Stimulated activated CD4-positive, alpha-beta T cell treated with anti-CD3 and anti-CD28 coated beads, Interleukin-2, amount 100 ng/mL, for 4 hours (primary cell): ENCODE measurements at places on chromosomes 2 and 18.

GRCh38 chr2:18345848-18346247 lies 214.6 kb downstream of the RDH14 start:
- no peak for DNase-seq

DNA sequence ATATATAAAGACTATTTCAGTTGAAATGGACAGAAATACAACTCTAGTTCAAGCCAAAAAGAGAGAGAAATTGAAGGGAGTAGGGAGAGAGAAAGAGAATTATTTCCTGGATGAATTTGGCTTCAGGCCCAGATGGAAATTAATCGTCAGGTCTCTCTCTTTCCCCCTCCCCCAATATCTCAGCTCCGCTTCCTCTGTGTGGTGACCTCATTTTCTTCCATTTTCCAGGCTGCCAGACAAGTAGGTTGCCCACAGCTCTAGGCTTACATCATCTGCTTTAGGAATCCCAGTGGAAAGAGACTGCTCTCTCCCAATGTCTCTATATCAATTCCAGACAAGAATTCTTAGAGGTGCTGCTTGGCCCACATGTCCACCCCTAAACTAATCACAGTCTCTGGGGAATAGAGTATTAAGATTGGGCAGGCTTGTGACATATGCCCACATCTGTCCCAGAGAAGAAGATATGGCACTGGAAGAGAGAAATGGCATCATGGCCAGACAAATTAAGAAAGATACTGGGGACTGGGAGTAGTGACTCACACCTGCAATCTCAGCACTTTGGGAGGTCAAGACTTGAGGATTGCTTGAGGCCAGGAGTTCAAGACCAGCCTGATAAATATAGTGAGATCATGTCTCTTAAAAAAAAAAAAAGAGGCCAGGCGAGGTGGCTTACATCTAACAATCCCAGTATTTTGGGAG lies 37.2 kb upstream of the CFAP36 start:
- no peak for DNase-seq

GRCh38 chr2:191629001-191629453 lies 48.9 kb upstream of the NABP1 start:
- no peak for DNase-seq

DNA sequence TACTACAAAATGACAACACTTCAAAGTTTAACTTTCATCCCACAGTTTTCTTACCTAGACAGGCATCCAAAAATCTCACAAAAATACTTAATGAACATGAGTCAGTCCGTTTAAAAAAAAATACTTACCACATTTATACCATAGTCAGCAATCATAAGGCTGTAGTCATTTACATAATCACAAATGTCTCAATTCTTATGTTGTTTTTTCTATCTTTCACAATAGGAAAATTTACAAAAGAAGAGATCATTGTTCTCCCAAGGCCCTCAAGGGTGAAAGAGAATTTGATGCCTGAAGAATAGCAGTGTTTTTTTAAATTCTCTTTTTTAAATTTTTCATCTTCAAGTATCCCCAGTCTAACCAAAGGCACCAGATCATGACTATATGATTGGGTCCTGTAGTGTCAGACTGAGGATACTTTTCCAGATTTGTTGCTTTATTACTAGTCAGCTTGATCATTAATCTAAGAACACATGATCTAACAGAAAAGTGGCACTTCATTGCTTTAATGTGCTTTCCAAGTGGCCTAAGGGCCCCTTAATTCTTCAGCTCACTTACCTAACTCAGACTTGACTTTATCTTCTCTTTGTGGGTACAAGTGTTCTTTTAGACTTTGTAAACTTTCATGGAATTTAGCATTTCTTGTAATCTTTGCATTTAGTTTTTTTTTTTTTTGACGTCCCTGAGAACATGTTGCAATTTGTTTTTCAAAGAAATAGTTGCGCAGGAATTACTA lies 4.7 kb downstream of the SCYGR5 start:
- no peak for DNase-seq

DNA sequence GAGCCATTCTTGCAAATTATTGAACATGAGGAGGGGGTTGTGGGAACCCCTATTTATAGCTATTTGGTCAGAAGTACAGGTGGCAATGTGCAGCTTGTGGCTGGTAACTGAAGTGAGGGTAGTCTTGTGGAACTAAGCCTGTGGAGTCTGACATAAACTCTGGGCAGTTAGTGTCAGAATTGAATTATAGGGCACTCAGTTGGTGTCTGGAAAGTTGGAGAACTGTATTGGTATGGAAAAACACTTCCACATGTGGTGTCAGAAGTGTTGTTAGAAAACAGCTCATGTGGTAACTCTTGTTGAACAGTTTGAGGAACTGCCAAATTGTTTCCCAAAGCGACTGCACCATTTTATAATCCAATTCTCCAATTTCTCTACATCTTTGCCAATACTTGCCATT lies 7.5 kb downstream of the RALBP1 start:
- DNase-seq, result no peak

- no peak for DNase-seq
Measured at GRCh38 chr2:47225061-47225783, 70.1 kb upstream of the STPG4 start.

GRCh38 chr2:46509804-46510203 lies 30.4 kb downstream of the TMEM247 start:
- no peak for DNase-seq

GRCh38 chr18:32139835-32140283 lies 48.2 kb downstream of the RNF138 start:
- DNase-seq, result no peak

GRCh38 chr18:3183103-3183717 lies 36.6 kb downstream of the MYOM1 start:
- no peak for DNase-seq

DNA sequence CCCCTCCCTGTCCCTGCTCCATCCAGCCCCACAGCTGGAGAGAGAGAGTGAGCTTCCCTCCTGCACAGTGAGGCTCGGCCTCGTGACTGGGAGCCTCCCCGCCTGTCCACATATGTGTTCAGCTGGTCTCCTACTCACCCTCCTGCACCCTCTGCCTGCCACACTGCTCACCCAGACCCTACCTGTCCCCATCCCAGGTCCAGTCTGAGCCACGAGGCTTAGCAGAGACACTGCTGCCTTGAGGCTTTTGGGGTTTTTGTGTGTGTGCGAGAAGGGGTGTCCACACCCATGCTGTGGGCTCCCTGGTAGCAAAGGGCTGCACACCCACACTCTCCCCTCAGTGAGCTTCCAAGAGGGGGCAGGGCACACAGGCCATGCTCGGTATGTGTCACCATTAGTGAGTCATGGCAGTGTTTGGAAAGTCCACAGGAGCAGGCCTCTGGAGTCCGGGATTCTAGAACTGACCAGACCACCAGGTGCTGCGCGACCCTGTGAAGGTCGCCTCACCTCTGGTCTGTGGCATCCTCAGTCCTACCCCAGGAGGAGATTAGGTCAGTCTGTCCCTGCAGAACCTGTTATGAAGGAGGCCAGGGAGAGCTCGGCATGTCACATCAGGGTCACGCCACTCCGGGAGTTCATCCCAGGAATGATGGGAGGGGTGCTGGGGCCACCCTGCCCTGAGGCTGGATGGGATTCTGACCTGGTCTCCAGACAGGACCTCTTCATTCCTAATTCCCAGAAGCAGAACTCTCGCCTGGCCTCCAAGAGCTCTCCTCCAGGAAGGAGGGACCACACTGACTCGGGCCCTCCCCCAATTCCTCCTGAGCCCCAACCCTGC lies 39.9 kb upstream of the SMAD7 start:
- no peak for DNase-seq

GRCh38 chr2:182666674-182667314 lies 49.3 kb upstream of the DNAJC10 start:
- no peak for DNase-seq

DNA sequence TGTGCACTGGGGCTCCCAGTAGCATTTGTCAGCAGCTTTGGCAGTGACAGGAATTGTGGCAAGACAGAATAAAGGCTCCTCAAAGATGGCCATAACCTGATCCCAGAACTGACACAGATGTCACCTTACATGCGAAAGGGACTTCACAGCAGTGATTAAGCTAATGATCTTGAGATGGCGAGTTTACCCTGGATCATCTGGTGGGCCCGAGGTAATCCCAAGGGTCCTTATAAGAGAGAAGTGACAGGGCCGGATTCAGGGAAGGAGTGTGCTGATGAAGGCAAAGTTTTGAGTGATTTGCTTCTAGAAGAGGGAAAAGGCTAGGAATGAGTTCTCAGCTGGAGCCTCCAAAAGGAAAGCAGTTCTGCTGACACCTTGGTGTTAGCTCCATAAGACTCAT lies 333.9 kb downstream of the LPIN1 start:
- no peak for DNase-seq

GRCh38 chr18:74589811-74590210 lies 7.9 kb upstream of the ZNF407 start:
- no peak for DNase-seq

DNA sequence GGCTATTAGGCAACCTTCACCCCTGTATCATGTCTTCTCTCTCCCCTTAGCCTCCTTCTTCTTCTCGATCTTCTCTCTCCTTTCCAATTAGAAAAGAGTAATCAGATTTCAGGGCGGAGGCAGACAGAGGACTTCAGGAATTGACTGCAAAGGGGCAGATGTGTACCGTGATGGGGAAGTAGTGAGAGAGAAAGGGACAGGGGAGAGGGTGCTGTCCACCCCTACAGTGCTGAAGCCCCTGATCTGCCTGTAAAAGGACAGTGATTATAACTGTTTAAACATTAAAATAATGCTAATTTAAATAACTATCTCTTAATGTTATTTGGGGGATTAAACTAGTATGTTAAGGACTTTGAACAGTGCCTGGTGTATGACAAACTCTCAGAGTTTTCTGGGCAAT lies 178.5 kb downstream of the ACTR3 start:
- DNase-seq, result no peak

DNA sequence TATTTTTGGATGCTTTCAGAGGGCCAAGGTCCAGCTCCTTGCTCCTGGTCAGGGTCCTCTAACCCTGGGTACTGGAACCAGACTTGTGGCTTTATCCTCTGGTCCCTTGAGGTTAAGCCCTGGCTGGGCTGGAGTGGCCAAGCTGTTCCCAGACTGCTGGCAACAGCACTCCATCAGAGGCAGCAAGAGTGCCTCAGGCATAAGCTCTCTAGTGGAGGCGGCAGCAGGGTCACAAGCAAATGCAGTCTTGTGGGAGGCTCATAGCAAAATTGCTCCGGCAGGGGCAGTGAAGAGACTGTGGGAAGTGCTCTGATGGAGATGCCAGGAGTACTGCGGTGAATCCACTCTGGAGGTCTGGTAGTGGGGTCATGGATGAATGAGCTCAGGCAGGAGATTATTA lies 128.9 kb upstream of the OTOS start:
- DNase-seq, result no peak

GRCh38 chr18:54162431-54162830 lies 62.0 kb downstream of the MBD2 start:
- no peak for DNase-seq

GRCh38 chr2:190097115-190097514 lies 34.6 kb upstream of the MSTN start:
- no peak for DNase-seq

DNA sequence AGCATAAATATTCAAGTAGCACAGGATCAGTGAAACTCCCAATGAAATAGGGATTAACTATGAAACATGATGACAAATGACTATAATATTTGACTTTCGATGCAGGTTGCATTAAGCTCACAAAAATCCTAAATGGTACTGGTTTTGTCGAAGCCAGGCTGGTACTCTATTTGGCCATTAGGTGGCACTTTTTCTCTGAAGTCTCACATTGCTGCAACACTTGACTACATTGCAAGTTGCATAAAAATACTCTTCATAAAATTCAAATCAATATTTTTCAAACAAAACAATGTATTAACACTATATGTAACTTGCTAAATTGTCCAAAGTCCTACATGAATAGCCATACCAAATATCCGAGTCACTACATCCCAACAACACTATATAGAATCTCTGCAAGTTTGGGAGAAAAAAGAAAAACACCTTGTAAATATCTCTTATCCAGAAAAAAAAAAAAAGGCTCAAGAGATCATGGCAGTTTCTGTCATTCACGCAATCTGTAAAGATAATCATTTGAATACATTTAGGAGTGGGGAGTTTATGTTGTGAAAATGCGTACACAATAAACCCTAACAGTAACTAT lies 9.5 kb downstream of the RTTN start:
- DNase-seq, result no peak

- no peak for DNase-seq
Measured at GRCh38 chr2:59786684-59787083, 766.8 kb downstream of the BCL11A start.

DNA sequence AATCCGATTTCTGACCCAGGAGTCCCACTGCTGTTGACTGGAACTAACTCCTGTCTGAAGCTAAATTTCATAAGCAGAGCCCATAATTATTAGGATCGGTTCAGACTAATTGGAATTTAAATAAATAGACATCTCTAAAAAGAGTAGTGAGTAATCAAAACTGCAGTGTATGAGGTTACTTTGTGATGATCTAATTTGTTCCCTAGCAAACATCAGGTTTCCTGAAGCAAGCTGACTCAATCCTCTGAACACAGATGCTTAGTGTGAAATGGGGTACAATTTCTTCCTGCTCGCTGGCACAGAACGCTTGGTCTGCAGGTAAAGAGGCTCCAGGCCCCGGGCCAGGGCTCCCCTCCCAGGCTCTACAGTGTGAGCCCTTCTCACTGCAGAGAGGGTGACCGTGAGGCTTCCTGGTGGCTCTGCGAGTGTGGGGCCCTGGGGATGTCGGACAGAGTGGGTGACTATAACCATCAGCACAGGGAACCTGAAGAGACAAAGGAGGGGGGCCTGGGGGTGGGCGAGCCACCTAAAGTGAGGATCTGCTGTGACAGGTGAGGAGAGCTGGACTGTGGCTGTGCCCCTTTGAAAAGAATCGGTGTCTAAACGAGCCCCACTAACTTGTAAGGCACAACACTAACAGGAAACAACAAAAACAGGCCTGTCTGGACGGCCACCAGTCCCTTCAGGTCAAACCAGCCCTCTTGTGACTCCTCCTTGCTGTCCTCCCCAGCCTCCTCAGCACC lies 20.2 kb downstream of the CHST10 start:
- DNase-seq, result no peak

DNA sequence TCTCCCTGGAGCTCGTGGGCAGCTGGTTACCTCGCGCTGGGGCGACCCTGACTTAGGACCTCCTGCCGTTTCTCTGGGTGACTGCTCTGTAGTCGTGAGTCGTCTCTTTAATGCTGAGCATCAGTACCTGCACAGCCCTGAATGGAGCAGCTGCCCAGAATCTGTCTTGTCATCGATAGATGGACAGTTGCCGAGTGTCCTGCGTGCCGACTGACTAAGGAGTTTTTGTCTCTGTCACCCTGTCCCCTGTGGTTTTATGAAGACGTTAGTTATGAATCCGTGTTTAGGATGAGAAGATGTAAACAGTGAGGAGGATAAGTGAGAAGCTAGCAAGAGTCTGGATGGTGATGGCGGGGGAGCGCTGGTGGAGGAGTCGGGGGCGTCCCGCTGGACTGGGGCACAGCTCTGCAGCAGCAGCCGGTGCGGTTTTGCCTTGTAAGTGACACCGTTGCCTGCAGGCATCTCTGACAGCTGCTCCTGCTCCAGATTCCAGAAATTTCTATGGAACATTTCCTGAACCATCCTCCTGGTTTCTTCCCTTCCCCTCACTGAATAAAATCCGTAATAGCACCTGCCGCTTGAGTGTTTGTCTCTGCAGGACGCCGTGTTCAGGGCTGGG lies 13.3 kb downstream of the AGAP1 start:
- DNase-seq, result no peak

- DNase-seq, result no peak
Measured at GRCh38 chr2:236919209-236919608, 166.5 kb upstream of the COPS8 start.

- DNase-seq, result no peak
Measured at GRCh38 chr2:45152691-45153090, 143.4 kb upstream of the SIX2 start.

- DNase-seq, result no peak
Measured at GRCh38 chr2:127080226-127080937, 26.6 kb downstream of the BIN1 start.

GRCh38 chr2:10052216-10052615 lies 8.9 kb downstream of the KLF11 start:
- no peak for DNase-seq
